Sigmoid colon (tissue), 7 donors: ENCODE measurements at places on chromosomes 3 and 15. TPM values are rescaled to one million over a fixed set of nuclear protein-coding genes. Genes with fewer than 3 reads are reported as not detected.
A peak's percentile ranks its signal among the peaks of the same experiment; 100 is the strongest.

GRCh38 chr15:33068511-33068990, 126.0 kb downstream of the FMN1 start:
- DNase-seq: no peak

The SCAANT1 gene
- polyA plus RNA-seq: not detected

DNA sequence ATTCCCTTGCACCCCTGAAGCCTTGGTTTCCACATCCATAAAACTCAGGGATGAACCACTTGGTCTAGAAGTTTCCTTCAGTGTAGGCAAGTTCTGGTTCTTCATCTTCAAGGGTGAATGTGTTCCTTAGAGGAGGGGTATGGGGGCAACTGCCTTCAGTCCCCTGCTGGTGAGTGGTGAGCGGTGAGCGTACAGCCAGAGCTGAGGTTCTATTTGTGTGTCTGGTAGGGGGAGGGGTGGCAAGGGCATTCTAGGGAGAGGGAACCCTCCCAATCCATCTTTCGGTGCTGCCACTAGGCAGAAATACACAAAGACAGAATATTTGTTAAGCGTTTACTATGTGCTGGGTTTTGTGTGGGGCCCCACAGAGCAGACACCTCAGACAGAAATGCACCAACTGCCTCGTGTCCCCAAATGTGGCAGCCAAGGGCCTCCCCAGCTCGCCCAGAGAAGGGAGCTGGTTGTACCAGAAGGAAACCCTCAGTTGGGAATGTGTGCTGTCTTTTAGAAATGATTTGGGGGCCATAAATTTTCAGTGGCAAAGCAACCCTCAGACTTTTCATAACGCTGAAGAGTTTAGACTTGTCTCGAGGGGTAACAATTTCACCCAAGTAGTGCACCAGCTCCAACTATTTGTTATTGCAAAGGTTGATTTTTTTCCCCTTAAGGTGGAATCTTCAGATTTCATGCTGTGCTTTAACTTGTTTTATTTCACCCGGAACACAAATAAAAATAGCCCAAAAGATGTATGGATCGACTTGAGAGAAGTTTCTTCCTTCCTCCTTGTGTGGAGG, 137.6 kb downstream of the FBLN2 start:
- no peak for DNase-seq

The ZNF385D gene
- 0.55 TPM for polyA plus RNA-seq

DNA sequence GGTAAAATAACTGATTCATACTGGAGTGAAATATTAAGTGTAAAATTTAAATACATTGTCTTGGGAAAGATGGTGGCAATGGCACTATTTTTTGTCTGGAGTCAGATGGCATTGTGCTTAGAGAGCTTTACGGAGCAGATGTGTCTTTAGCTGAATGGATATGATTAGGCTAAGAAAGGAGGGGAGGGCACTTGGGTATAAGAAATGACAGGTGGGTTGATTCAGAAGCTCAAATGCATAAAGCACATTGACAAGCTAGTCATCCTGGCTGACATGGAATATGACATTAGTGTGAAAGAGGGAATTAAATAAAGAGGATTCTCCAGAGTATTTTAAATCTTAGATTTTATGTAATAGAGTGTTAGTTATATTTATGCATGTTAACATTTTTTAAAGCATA, 570.1 kb upstream of the CBLB start:
- no peak for DNase-seq

The SLC30A4 gene
- polyA plus RNA-seq: 3.3 TPM

DNA sequence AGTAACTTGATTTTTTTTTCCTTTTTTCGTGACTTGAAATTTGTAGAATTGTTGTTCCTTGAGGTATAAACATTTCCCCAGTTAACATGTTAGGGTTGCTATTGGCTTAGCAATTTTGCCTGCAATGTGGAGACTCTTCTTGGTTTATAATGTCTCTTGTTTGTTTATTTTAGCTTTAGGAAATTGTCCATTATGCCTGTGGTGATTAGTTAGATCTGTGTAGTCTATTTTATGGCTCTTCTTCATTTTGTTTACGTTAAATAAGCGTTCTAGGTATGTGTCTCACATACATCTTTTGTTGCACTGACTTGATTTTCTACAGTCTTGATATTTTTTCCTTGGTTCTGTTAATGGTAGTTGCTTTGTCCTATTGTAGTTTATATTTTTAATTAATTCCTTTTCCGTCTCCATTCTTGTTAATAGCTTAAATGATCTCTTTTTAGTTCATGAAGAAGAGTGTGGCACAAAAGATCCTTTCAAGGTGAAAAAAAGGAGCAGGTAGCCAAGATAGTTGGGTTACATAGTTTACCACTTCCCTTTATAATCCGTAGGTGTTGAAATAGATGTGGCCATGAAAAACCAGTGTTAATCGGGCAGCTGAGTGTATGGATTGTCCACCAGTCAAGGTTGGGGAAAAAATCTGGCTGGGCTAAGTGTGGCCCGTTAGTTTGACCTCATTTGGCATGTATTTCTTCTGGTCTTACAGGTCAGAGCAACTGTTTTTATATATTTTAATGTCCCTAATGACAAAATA, 12.1 kb downstream of the IQGAP1 start:
- DNase-seq: no peak

DNA sequence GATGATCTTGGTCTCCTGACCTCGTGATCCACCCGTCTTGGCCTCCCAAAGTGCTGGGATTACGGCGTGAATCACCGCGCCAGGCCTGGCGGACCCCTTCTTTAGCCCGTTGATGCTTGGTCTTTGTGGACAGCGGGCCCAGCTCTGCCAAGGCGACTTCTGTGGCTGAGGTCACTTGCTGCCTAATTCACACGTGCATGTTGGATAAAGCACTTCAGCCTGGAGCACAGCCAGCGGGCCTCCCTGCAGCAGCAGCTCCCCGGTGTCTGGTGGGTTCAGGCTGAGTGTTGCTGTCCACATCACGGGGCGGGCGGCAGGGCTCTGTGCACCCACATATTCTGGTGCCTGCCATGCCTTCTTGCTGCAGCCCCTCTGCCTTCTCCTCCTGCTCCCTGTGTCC, 88.4 kb downstream of the DGKG start:
- DNase-seq: no peak

DNA sequence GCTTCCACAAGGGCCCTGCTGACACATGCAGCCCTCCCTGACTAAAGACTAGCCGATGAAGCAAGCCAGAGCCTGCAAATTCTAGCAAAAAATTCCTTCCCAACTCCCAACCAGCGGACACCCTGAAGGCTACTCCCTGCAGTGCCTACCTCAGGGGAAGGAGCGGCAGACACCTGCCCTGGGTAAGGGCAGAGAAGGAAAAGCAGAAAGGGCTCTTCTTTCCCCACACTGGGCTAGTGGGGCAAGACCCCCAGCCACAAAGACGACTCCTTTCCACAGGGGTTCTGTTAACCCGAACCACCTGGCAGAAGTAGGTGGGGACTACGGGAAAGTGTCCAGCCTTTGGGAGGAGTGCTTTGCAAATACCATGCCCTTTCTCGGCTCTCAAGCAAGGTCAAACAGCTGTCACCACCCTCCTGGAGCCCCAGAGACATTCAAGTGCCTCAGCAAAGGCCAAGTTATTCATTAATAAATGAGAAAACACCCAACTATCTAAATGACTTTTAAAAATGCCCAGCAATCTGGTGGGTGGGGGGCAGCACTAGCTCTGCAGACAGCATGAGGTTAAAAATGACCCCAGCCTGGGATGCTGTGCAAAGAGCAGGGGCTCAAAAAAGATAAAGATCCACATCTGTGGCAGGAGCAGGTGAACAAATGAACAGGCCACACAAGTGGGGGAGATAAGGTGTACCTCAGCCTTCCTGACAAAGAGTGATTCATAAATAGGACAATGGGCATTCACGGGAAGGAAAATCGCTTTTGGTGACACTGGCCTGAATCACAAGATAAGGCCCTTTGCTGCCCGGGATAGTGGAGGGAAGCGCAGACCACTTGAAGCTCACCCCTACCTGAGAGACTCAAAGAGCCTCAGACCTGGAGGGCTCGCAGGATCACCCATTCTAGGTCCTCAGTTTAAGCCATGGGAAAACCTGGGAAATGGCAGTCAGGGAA, 33.0 kb downstream of the CCDC12 start:
- DNase-seq: no peak

DNA sequence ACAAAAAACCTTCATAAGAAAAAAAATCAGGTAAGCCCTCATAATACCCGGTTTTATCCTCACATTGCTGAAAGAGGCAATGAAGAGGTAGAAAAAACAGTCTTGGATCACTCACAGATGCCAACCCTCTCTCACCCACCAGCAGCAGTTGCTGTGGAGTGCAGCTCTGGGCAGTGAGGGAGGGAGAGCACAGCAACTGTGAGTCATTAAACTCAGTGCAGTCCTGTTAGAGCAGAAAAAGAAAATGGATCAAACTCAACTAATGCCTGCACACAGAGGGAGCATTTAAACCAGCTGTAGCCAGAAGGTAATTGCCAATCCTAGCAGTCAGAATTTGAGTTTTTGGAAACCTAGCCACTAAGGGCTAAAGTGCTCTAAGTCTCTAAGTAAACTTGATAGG, 1050.6 kb upstream of the ALCAM start:
- DNase-seq: no peak

DNA sequence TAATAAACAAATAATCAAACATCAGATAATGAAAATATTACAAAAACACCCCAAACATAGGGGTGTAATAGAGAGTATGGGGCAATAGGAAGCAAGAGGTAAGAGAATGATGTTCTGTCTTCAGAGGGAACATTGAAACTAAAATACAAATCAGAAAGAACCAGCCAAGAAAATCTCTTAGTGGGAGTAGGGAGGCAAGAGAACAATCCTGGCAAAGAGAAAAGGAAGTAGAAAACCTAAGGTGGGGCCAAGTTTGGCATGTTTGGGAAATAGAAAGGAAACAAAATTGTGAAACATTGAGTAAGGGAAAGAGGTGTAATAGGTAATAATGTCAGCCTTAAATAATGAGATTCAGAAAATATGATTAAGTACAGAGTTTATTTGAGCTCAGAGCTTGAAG, 467.1 kb downstream of the RBMS3 start:
- DNase-seq: no peak

- no peak for DNase-seq
Measured at GRCh38 chr3:120749843-120750242, 7.3 kb downstream of the GTF2E1 start.

GRCh38 chr3:14803981-14804834, 14.6 kb upstream of the FGD5 start:
- DNase-seq: no peak

GRCh38 chr15:26864664-26865191, 2.1 kb upstream of the GABRA5 start:
- DNase-seq: no peak

DNA sequence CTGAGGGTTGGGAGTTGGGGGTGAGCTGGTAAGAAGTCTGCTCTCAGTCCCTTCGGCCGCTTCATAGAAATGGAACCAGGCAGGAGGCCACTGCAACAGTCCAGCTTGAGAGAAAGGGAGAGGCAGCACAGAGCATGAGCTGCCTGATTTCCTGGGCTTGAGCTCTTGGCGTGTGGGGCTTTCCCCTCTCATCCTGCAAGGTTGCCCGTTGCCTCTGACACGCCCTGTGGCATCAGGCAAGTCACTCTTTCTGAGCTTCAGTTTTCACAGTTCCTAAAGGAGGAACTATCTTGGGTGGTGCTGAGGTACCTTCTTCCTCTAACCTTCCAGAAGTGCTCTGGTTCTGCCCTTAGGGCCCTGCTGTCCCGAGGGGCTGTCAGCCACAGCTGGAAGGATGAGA, 4.9 kb downstream of the MESP2 start:
- DNase-seq: no peak

The TTLL13 gene
- polyA plus RNA-seq: not detected

DNA sequence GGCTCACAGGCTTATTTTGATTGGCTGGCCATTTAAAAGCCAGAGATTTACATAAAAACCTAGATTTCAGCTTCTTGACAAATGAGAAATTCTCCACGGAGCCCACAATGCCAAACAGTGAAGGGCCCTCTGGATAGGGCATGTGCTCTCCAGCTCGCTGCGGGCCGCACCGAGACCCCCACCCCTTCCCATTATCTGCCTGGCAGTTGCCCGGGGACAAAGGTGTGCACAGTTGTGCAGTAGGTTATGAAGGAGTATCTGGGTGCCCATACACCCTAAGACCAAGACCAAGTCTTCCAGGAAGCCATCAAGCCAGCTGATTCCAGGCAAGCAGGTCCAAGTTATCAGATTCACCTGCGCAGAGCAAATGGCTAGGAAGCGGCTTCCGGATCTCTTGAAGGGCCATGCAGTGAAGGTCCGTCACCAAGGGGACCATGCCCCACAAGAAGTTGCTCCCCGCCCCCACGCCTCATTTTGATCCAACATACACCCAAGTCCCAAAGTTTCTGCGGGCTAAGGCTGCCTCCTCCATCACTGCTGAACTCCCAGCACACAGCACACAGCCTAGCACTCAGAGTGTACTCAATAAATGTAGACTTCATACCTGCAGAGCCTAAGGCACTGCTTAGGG, 1.3 kb downstream of the MRPS25 start:
- DNase-seq: no peak

The ERICH6 gene
- polyA plus RNA-seq: not detected

DNA sequence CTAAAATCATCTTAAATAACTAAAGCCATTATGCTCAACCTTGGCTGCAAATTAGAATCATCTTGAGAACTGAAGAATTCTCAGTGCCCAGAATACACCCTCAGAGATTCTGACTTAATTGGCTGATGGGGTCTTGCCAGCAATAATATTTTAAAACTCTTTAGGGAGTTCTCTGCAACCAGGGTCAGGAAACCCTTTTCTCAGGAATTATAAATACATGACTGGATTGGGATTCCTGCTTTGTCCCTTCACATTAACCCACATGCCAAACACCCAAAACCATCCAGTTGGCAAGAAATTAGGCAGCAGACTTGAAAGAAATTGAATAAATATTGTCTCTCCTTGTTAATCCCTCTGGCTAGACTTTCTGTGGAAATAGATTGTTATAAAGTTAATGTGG, 482.3 kb upstream of the NECTIN3 start:
- DNase-seq: no peak

GRCh38 chr15:20341901-20342600, 199.5 kb downstream of the GOLGA6L6 start:
- peak; percentile 92 for DNase-seq

DNA sequence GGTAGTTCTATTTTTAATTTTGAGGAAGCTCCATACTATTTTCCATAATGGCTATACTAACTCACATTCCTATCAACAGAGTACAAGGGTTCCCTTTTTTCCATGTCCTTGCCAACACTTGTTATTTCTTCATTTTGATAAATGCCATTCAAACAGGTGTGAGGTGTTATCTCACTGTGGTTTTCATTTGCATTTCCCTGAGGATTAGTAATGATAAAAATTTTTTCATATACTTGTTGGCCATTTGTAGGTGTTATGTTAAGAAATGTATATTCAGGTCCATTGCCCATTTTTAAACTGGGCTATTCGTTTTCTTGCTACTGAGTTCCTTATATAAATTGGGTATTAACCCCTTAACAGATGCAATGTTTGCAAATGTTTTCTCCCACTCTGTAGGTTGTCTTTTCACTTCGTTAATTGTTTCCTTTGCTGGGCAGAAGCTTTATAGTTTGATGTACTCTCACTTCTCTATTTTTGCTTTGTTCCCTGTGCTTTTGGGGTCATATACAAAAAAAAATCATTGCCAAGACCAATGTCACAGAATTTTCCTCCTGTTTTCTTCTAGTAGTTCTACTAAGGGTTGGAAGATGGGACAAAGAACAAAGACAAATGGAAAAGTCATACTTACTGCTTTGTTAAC, 11.0 kb upstream of the VPS39 start:
- DNase-seq: no peak
